ENCODE measurements at places on chromosomes 13 and 19.

GRCh38 chr19:15577184-15577771, 37.7 kb upstream of the CYP4F8 start:
- DNase-seq, result no peak

- DNase-seq, result no peak
Measured at GRCh38 chr19:42150911-42151361, 18.7 kb upstream of the POU2F2 start.

DNA sequence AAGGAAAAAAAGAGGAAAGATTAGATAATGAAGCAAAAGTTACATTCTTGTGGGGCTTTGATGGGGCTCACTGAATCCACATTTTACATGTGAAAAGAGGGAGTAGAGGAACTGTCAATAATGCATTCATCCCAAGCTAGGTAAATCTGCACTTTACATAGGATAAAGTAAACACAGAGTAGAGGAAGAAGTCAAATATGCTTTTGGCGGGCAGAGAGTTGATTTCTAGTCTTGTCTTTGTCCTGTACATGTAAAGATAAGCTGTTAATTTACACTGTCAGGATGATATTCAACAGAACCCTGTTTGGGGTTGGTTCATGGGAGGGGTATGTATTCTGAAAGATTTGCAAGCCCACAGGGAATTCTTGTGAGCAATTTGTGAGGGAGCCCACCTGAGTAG, 18.0 kb upstream of the TNFRSF19 start:
- DNase-seq, result no peak

- no peak for DNase-seq
Measured at GRCh38 chr19:21900401-21900800, 64.4 kb upstream of the ZNF43 start.

- no peak for DNase-seq
Measured at GRCh38 chr13:45232591-45232990, 31.7 kb upstream of the KCTD4 start.

- no peak for DNase-seq
Measured at GRCh38 chr13:108267347-108267746, 2.2 kb upstream of the TNFSF13B start.

DNA sequence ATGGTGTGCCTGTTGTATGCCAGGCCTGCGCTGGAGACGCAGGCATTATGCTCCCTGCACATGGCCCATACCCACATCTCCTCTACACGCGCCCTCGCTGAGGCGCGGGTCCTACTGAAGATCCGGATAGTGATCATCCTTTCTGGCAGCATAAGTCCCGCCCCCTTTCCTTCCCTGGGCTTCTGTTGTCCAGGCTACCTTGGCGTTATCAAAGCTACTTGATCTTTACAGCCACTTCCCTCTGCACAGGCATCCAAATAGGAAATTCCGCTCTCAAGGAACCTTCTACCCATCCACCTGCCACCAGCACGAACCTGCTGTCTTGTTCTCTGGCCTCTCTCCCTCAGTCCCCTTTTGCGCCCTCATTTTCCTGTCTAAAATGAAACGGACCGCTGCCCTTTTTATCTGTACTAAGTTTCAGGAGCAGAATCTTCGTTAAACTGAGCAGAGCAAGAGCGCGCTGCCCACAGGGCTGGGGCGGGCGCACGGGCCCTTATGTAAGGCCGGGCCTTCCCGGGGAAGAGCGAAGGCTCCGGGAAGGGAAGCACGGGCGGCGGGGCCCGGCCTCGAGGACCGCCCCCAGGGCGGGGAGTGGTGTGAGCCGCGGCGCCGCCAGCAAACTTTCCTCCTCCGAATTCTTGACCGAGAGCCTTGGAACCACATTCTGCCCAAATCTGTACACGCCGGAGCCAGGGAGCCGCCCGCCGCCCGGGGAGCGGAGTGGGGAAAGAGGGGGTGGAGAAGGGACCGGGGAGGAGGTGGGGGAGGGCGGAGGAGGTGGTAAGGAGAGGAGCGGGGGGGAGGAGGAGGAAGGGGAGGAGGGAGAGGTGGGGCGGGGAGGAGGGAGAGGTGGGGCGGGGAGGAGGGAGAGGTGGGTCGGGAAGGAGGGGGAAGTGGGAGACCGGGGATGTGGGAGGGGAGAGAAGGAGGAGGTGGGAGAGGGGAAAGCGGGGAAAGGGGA, 920 bp upstream of the UBE2L5 start:
- DNase-seq, result peak; percentile 56

- DNase-seq, result no peak
Measured at GRCh38 chr13:62113179-62113578, 697.5 kb upstream of the PCDH20 start.

GRCh38 chr19:48249502-48250014, 6.2 kb downstream of the CARD8 start:
- no peak for DNase-seq

- DNase-seq, result no peak
Measured at GRCh38 chr13:23705583-23705982, 135.4 kb downstream of the TNFRSF19 start.

- DNase-seq, result no peak
Measured at GRCh38 chr13:80237646-80238045, 103.3 kb downstream of the SPRY2 start.

DNA sequence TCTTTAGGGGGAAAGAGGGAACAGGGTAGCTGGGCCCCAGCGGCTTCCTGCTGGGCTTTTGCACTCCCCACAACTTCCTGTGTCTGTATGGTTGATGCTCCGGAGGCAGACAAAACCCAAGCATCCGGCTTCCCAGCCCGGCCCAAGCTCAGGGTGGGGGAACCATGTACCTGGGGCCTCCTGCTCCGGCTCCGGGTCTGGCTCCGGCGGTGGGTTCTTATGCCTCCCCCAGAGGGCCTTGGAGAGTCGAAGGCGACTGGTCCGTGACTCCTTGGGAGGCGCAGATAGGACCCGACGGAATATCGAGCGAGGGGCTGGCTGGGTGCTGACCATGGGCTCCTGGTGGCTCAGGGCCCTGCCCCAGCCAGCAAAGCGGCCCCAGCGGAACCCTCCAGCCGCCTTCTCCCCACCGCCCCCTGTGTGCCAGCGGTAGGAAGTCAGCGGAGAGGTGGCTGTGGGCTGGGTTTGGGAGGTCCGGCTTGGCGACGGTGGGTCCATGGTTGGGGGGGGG, 428 bp downstream of the RASAL3 start:
- DNase-seq, result no peak

DNA sequence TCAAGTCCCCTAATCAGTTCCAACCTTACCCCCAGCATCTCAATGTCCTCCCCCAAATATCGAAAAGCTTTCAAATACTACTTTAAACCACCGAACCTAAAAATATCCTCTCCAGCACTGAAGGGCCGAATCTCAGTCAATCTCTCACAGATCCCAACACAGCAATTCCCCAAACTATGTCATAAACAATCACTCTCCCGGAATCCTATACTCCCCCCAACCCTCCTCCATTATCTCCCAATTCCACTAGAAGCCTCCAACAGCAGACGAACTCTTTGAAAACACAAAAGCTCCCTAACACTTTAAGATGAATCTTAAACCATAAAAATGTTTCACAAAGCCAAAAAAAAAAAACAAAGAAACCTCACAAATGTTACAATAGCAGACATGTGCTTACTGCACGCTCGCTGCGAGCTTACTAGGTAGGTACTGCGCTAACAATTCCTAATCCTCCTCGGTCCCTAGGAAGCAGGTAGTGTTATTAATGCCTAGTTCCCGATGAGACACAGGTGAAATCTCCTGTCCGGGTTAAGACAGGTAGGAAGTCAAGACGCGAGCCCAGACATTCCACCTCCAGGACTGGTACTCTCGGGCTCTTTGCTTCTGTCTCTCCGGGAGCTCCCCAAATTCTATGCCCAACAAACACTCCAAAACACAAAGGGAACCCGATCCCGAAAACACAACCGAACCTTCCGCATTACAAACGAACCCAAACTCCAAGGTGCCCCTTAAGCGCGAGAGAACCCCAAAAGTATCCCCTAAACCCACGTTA, 14.2 kb downstream of the FBXO46 start:
- peak; percentile 29 for DNase-seq

- no peak for DNase-seq
Measured at GRCh38 chr19:14088634-14089411, 1.7 kb downstream of the SAMD1 start.

GRCh38 chr13:38905081-38905480, 85.5 kb downstream of the STOML3 start:
- no peak for DNase-seq

GRCh38 chr13:44757671-44758070, 181.5 kb upstream of the TSC22D1 start:
- DNase-seq, result no peak

DNA sequence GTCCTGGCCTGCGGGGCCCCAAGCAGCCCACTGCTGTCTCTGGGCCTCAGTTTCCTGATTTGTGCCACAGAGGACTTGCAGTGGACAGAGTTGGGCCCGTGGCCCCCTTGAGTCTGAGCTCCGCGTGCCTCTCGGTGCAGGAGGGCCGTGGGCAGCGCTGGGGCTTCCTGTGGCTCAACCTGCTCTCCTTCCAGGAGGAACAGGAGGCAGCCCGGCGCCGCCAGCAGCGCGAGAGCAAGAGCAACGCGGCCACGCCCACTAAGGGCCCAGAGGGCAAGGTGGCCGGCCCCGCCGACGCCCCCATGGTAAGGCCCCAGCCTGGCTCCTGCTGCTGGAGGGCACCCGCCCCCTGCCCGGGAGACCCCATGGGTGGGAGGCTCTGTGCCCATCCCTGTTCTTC, 25.9 kb downstream of the PLEKHJ1 start:
- no peak for DNase-seq

GRCh38 chr19:48914181-48914580, 14.1 kb downstream of the NUCB1 start:
- DNase-seq, result no peak

GRCh38 chr13:77013853-77014542, 13.0 kb downstream of the FBXL3 start:
- no peak for DNase-seq

DNA sequence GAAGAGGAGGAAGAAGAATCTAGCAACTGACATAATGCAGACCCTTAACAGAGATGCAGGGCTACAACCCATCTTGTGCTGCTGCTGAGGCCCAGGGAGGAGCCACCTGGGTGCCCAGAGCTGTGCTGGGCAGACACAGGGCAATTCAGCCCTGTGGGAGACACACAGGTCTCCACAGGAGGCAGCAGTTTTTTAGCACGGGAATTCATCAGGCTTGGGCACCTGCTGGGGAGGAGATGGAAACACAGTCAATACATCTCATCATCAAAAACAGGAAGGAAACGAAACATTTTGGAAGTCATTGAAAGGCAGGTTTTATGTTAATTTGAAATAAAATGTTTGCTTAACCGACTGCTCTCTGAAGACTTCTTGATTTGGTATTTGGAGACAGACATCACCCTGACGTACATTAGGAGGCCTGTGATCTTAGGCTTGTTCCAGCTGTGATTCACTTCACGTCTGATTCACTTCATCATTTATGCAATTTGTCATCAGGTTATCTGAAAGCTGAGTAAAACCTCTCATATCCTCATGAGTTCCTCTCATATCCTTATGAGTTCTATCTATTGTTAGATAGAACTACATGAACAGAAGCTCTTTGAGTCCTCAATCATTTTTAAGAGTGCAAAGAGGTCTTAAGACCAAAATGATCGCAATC, 77.4 kb downstream of the CYSLTR2 start:
- DNase-seq, result no peak

DNA sequence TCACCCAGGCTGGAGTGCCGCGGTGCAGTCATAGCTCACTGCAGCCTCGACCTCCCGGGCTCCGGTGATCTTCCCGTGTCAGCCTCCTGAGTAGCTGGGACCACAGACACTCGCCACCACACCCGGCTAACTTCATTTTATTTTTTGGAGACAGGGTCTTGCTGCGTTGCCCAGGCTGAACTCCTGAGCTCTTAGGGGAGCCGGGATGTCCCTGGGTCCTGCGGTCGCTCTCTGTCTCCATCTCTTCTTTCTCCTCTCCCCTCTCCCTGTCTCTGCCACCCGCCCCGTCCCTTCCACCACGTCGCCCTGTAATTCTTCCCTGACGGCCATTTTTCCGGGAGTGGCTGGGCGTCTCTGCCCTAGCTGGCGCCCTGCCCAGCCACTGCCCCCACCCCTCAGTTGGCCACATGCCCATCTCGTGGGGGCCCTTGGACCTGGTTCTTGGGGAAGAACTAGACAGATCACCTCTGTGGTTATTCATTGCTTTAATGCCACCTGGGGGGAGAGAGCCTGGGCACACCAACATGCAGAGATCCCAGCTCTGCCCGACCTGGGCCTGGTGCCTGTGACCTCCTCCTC, 18.9 kb downstream of the ARID3A start:
- no peak for DNase-seq

DNA sequence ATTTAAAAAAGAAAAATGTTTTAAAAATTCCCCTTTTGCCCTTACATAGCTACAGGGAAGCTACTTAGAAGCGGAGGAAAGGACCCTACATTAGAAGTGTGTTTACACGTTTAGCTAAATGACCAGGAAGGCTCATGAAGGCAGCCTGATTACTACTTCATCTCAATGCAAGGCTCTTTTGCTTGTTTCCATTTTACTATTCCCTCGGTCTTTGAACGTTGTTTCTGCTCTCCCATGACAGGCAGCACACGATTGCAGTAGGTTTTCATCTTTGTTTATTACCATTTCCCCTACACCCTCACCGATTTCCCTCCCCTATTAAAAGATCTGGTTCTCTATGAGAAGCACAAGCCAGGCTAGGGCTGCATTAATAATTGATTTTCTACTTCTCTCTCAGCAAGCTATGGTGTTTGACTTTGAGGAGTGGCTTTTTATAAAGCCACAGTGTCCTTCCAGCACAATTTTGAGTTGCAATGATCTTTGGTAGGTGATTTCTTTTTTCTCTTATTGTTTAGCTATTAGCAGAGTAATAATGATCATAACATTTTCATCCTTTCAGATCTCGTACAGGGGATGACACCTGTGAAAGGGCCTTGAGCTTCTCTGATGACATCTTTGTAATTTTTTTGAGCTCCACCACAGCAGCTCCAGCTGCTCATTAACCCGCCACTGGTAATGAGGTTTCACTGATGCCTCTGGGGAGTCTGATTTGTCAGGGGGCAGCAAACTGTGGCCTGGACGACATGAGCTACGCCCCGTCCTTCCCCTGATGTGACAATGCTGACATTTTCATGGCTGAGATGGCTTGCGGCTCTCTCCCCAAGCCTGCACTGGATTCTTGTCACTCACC, 670.3 kb downstream of the UQCRFS1 start:
- DNase-seq, result no peak

DNA sequence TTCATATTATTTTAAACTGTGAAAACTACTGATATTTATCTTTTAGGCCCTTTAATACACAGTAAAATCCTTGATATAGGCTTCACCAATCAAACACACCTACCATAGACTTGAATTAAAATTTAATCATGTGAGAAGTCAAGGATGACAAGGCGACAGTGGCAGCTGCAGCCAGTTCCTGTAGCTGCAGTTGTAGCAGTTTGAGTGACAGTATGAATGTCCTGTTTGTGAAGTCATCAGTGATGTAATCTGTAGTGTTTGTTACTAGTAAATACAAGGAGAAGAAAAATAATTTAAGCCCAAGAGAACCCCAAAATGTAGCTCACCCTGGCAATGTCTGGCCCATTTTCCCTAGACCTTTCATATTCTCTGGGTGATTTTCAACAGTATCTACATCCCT, 897.0 kb downstream of the SLITRK6 start:
- DNase-seq, result no peak

GRCh38 chr13:103067751-103068555, 1.7 kb upstream of the SLC10A2 start:
- DNase-seq, result no peak
